ENCODE measurements at places on chromosomes 5 and 9. TPM values are rescaled to one million over a fixed set of nuclear protein-coding genes. Genes with fewer than 3 reads are reported as not detected.

DNA sequence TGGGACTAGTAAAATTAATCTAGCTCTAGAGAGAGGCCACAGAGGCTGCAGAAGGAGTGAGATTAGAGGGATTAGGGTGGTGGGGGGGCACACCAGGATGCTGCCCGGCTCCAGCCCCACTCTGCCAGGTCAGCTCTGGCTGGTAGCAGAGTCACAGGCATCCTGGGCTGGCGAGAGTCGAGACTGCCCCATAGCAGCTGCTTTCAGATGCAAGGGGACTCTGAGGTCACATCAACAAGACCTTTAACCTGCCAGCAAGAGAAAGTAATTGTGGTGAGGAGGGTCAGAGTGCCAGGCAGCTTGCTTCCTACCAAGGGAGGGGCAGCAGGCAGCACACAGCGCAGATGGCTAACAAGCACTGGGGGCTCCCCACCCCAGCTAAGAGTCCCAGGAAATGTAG lies 7.5 kb downstream of the EPB41L4B start:
- H3K27ac ChIP-seq: no peak overlapping the region
- no peak overlapping the region for H3K4me3 ChIP-seq
- DNase-seq: no peak
- H3K4me1 ChIP-seq: peaks cover 4% of the 10 kb centered on the region
- no peaks in the 10 kb centered on the region for H3K36me3 ChIP-seq

GRCh38 chr5:155144956-155145355 lies 131.4 kb downstream of the KIF4B start:
- no peak overlapping the region for H3K27ac ChIP-seq
- no peak overlapping the region for H3K4me3 ChIP-seq
- H3K4me1 ChIP-seq: no peaks in the 10 kb centered on the region
- no peaks in the 10 kb centered on the region for H3K36me3 ChIP-seq

RNF224 gene
- total RNA-seq: not detected

DNA sequence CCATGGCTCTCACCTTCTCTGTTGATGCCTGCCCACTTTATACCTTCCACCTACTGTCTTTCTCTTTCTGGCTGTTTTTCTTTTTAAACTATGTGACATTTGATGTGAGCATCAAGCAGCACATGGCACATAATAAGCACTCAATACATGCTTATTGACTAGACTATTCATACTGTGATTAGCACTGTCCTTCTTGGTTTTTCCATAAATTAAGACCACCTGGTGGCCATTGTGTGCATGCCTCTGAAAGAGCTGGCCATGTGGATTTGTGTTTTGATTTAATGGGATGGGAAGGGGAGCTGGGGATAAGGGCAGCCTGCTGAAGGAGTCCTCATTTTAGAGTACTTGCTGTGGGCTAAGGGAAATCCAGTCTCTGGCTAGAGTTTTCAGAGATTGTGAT lies 79.4 kb downstream of the ARHGEF28 start:
- no peaks in the 10 kb centered on the region for H3K4me1 ChIP-seq
- no peak overlapping the region for H3K27ac ChIP-seq
- H3K27me3 ChIP-seq: peaks cover 15% of the 10 kb centered on the region

- no peaks in the 10 kb centered on the region for H3K4me1 ChIP-seq
- peaks cover 13% of the 10 kb centered on the region for H3K27me3 ChIP-seq
- no peak overlapping the region for H3K27ac ChIP-seq
Measured at GRCh38 chr9:87035879-87036278, 88.6 kb upstream of the GAS1 start.

GRCh38 chr5:87924436-87924835 lies 344.2 kb downstream of the TMEM161B start:
- no peak for DNase-seq
- no peaks in the 10 kb centered on the region for H3K4me1 ChIP-seq
- H3K4me3 ChIP-seq: no peak overlapping the region
- H3K27me3 ChIP-seq: peaks cover 3% of the 10 kb centered on the region

ZFP2 gene
- total RNA-seq: 0.32 TPM

- no peak for DNase-seq
- H3K4me3 ChIP-seq: no peak overlapping the region
- no peaks in the 10 kb centered on the region for H3K36me3 ChIP-seq
- H3K4me1 ChIP-seq: no peaks in the 10 kb centered on the region
Measured at GRCh38 chr9:64773491-64773931, 511.5 kb downstream of the FOXD4L5 start.

SLC22A4 gene
- 0.95 TPM for total RNA-seq

PCDHGA1 gene
- total RNA-seq: not detected

PCDHGC5 gene
- total RNA-seq: not detected

NR4A3 gene
- total RNA-seq: 35.7 TPM

DNA sequence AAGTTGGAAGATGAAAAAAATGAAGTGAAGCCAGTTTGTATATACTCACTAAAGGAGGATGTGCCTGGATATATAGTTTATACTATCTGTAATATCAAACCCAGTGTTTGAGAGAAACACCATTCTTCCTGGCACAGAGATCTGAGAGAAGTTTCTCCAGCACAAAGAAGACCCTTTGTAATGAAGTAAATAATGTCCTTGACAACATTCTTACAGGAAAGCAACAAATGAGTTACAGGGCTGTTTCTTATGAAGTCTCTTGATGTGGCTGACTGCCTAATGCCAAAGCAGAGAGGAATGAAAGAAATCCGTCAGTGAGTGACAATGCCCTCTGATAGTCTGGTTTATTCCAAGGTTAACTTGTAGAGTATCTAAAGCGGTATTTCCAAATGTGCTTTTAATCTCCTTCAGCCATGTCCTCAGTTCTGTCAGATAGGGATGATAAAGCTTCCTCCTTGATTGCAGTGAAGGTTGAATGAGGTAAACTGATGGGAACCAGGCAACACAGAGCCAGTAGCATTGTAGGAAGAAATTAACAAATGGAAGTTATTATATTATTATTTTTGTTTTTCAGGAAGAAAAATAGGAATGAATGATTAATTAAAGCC lies 123.1 kb upstream of the ZNF608 start:
- H3K4me3 ChIP-seq: no peak overlapping the region
- peaks cover 4% of the 10 kb centered on the region for H3K4me1 ChIP-seq
- DNase-seq: no peak
- H3K27me3 ChIP-seq: no peaks in the 10 kb centered on the region

ZDHHC11 gene
- total RNA-seq: 5.5 TPM

DNA sequence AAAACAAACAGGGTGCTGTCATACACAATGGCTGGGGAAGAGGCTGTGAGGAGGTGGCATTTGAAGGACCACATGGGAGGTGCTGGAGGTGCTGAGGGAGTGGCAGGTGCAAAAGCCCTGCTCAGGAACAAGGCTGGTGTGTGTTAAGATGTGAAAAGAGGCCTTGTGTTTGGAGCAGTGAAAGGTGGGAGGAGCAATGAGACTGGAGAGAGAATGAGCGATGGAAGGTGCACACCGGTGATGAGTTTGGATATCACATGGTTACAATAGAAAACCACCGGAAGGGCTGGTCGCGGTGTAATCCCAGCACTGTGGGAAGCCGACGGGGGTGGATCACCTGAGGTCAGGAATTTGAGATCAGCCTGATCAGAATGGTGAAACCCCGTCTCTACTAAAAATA lies 9.2 kb upstream of the FIBCD1 start:
- H3K27ac ChIP-seq: no peak overlapping the region
- peaks cover 41% of the 10 kb centered on the region for H3K27me3 ChIP-seq
- no peaks in the 10 kb centered on the region for H3K36me3 ChIP-seq
- H3K4me3 ChIP-seq: no peak overlapping the region
- DNase-seq: no peak

- no peaks in the 10 kb centered on the region for H3K4me1 ChIP-seq
- no peak for DNase-seq
- H3K36me3 ChIP-seq: no peaks in the 10 kb centered on the region
Measured at GRCh38 chr5:90092734-90093133, 316.8 kb downstream of the CETN3 start.

BTNL8 gene
- 0.12 TPM for total RNA-seq

- no peak for DNase-seq
- H3K36me3 ChIP-seq: no peaks in the 10 kb centered on the region
- H3K27ac ChIP-seq: no peak overlapping the region
- peaks cover 5% of the 10 kb centered on the region for H3K4me1 ChIP-seq
- no peaks in the 10 kb centered on the region for H3K27me3 ChIP-seq
Measured at GRCh38 chr9:70504834-70505233, 90.4 kb upstream of the KLF9 start.

LPAR1 gene
- not detected for total RNA-seq

GRCh38 chr5:139763930-139764791 lies 31.4 kb upstream of the PSD2 start:
- peak; percentile 45 for DNase-seq
- H3K27ac ChIP-seq: no peak overlapping the region
- H3K4me1 ChIP-seq: peaks cover 11% of the 10 kb centered on the region
- no peak overlapping the region for H3K4me3 ChIP-seq

GRCh38 chr9:98774746-98775145 lies 21.6 kb downstream of the ANKS6 start:
- no peaks in the 10 kb centered on the region for H3K4me1 ChIP-seq
- no peaks in the 10 kb centered on the region for H3K27me3 ChIP-seq
- H3K36me3 ChIP-seq: peaks cover 25% of the 10 kb centered on the region
- H3K27ac ChIP-seq: no peak overlapping the region

DNA sequence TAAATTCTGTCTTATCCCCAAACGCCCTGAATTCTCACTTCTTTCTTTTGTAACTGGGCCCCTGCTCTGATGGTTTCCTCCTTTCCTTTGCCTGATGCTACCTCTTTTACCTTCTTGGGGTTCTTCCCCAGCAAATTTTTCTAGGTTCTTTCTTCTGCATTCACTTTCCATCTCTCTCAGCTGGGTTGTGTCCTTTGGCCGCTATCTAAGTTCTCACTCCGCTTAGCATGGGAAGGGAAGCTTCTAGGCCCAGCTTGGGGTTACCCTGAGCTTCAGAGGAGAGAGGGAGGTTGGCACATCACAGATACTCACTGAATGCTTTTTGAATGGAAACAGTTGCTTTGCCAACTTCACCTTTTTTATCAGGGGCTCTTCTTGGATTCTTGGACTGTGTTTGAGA lies 17.0 kb downstream of the PALM2AKAP2 start:
- H3K36me3 ChIP-seq: no peaks in the 10 kb centered on the region
- no peaks in the 10 kb centered on the region for H3K4me1 ChIP-seq
- DNase-seq: no peak

DNA sequence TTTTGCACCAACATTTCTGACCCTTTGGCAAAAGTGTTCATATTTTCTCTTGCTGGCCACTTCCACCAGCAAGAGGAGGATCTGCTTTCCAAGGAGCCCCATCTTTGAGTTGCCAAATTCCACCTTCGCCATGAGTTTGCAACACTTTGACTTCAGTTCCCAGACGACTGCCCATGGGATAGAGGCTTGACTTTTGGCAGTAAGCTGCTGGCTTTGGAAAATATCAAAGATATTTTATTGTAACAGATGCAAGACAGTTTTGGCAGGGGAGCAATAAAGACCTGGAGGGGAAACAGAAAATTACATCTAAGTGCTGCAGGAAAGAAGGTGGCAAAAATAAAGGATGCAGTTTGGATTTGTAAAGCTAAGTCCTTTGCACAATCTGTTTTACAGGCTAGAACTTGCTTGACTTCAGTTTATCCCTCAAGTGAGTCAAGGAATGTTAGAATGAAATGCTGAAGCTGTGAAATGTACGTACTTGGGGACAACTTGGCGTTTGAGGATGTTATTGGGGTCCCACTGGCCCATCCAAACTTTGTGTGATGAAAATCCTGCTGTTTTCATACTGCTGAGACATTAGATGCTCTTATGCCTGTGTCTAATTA lies 232.9 kb downstream of the GOLPH3 start:
- no peaks in the 10 kb centered on the region for H3K27me3 ChIP-seq
- no peak for DNase-seq
- no peaks in the 10 kb centered on the region for H3K4me1 ChIP-seq
- no peak overlapping the region for H3K4me3 ChIP-seq

- H3K36me3 ChIP-seq: no peaks in the 10 kb centered on the region
- no peak overlapping the region for H3K27ac ChIP-seq
- no peak overlapping the region for H3K4me3 ChIP-seq
- no peaks in the 10 kb centered on the region for H3K4me1 ChIP-seq
- no peak for DNase-seq
Measured at GRCh38 chr9:81083067-81083466, 606.3 kb downstream of the TLE1 start.

CATSPER3 gene
- 0.46 TPM for total RNA-seq

NIM1K gene
- 2.0 TPM for total RNA-seq

NEUROG1 gene
- total RNA-seq: not detected

TAF11L5 gene
- total RNA-seq: not detected

TOR4A gene
- 3.6 TPM for total RNA-seq

- H3K27me3 ChIP-seq: no peaks in the 10 kb centered on the region
- peaks cover 22% of the 10 kb centered on the region for H3K4me1 ChIP-seq
- no peak for DNase-seq
- no peak overlapping the region for H3K4me3 ChIP-seq
Measured at GRCh38 chr5:143898381-143898780, 86.4 kb downstream of the HMHB1 start.

DNA sequence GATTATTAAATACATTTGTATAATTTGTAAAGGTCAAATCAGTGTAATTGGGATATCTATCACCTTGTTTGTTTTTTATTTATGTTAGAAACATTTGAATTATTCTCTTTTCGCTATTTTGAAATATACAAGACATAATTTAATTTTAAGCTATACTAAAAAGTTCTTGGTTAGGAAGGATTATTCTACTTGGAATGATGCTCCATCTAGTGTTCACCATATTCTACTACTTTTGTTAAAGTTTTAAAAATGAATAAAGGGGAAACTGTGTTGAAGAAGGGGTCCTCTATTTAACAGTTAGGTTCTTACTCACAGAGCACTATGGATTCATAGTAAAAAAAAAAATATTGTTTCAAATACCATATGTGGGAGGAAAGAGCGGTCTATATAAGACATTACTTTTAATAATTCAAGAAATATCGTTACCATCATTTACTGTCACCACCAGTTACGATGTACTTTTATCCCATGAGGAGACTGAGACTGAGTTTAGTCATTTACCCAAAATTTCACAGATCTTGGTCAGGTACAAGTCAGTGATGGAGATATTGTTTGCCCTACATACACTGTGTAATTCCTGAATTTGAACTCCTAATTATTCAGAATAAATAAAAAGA lies 6.3 kb upstream of the STOM start:
- H3K27ac ChIP-seq: no peak overlapping the region
- H3K36me3 ChIP-seq: peaks cover 5% of the 10 kb centered on the region
- no peaks in the 10 kb centered on the region for H3K27me3 ChIP-seq
- no peak overlapping the region for H3K4me3 ChIP-seq

GRCh38 chr9:121404906-121405305 lies 34.9 kb upstream of the STOM start:
- DNase-seq: no peak
- H3K27ac ChIP-seq: no peak overlapping the region
- no peaks in the 10 kb centered on the region for H3K36me3 ChIP-seq

- H3K4me1 ChIP-seq: no peaks in the 10 kb centered on the region
- no peaks in the 10 kb centered on the region for H3K36me3 ChIP-seq
- no peak overlapping the region for H3K4me3 ChIP-seq
- no peak for DNase-seq
- H3K27me3 ChIP-seq: no peaks in the 10 kb centered on the region
- no peak overlapping the region for H3K27ac ChIP-seq
Measured at GRCh38 chr5:92713335-92713743, 867.7 kb downstream of the NR2F1-AS1 start.
